ENCODE measurements at places on chromosomes 4 and X. TPM values are rescaled to one million over a fixed set of nuclear protein-coding genes. Genes with fewer than 3 reads are reported as not detected.

GRCh38 chr4:76211769-76212708 is 1.6 kb downstream of the SCARB2 start:
- peak overlapping the region; percentile 80 for H3K27ac ChIP-seq
- H3K4me1 ChIP-seq = peaks cover 35% of the 10 kb centered on the region
- H3K36me3 ChIP-seq = peaks cover 10% of the 10 kb centered on the region
- peak overlapping the region; percentile 89 for H3K4me3 ChIP-seq
- peak; percentile 6 for DNase-seq

DNA sequence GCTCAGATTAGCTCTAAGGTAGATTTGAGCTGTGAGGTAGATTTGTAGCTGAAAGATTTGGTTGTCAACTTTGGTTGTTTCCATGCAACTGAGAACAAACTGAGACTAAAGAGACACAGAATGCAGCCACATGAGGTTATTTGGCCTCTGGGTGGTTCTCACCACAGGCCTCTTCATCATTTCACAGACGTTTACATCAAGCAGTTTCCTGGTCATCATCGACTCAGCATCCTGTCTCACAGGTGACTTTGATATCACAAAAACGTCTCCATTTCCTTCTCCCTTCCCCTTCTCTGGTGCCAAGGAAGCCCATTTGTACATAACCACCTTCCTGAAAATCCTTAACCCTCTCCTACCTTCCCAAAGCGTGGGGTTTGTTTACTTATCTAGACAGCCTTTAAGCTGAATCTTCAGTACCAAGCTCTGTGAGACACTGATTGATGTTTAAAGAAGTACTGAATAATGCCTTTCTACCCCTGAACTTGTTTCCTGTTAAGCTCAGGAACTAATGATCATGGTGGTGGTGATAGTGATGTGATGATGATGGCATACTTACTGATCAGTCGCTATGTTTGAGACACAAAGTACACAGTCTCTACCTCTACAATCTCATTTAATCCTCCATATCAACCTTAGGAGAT is 81.9 kb downstream of the FAM114A1 start:
- H3K27me3 ChIP-seq = no peaks in the 10 kb centered on the region
- no peak overlapping the region for H3K27ac ChIP-seq
- DNase-seq = peak; percentile 16
- H3K4me1 ChIP-seq = peaks cover 18% of the 10 kb centered on the region
- 0 out of 2 replicates have a peak, but pooled peaks cover 4% of the 10 kb centered on the region for H3K36me3 ChIP-seq

DNA sequence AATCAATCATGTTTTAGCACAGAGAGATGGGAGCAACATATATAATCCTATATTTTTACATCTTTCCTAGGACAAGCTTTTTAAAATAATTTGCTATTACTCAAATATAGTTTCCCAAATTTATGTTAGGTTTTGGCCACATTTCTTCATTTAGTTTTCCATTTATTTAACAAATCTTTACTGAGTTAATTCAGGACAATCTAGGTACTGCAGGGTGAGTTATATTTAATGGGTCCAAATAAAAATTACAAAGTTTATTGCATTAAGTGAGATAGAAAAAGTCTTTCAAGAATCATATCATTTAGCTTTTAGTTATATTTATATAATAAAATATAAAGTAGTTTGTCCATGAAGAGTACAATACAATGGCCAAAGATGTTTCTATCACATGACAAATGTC is 269.2 kb downstream of the EPHA5 start:
- H3K4me1 ChIP-seq = no peaks in the 10 kb centered on the region
- no peaks in the 10 kb centered on the region for H3K27me3 ChIP-seq
- no peak for DNase-seq
- no peaks in the 10 kb centered on the region for H3K36me3 ChIP-seq

Gene VEGFC
- 19.0 TPM for total RNA-seq

DNA sequence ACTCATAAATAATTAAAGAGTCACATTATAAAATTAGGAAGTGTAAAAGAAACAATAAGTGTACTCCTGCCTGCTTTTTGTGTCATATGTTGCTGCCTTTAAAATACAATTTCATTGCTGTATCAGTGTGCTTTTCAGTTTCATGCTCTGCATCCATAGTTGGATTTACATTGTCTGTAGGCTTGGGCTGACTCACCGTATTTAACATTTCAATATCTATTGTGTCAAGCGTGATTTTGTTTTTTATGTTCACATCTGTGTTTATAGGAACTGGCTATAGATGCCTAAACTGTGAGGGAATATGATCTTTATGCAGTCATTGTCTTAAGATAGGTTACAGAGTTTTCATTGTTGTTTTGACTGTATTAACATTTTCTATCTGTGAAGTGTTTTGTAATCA is 18.1 kb downstream of the CCSER1 start:
- no peaks in the 10 kb centered on the region for H3K36me3 ChIP-seq
- H3K27ac ChIP-seq = no peak overlapping the region
- no peak overlapping the region for H3K4me3 ChIP-seq
- no peaks in the 10 kb centered on the region for H3K4me1 ChIP-seq
- no peak for DNase-seq

DNA sequence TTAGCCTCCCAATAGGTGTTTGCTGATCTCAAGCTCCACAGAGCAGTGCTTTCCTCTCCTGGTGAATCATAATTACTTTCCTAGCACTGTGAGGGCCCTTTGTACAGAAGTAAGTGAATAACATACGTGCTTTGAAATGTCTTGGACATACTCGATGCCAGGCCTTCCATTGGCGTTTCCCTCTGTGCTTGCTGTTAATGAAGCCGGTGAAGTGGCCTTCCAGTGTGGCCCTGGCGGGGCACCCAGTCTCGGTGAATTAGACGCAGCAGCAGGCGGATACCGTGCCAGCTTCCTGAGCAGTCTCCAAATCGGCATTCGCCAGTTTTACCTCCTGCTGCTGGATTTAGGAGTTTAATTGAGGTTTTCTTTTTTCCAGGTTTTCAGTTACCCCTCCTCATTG is 132.3 kb downstream of the HMX1 start:
- no peaks in the 10 kb centered on the region for H3K36me3 ChIP-seq
- no peak overlapping the region for H3K4me3 ChIP-seq
- H3K4me1 ChIP-seq = peaks cover 16% of the 10 kb centered on the region
- no peak for DNase-seq
- no peak overlapping the region for H3K27ac ChIP-seq

DNA sequence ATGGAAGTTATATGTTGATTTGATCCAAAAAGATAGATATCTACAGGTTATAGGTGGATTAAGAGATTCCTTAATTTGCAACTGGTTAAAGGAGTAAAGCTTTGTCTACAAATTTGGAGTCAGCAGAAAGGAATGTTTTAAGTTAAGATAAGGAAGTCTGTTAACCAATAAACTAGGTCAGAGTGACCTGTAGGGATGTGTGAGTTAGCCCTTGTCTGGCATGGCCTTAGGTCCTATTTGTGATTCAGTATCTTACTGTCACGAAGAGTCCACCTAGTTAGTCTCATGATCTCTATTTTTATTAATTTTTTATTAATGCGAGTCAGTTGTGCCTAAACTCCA is 230.8 kb downstream of the INPP4B start:
- H3K27me3 ChIP-seq = no peaks in the 10 kb centered on the region
- H3K27ac ChIP-seq = peak overlapping the region; percentile 49
- H3K4me3 ChIP-seq = no peak overlapping the region
- DNase-seq = no peak
- no peaks in the 10 kb centered on the region for H3K36me3 ChIP-seq
- H3K4me1 ChIP-seq = peaks cover 5% of the 10 kb centered on the region

- H3K4me3 ChIP-seq = no peak overlapping the region
- H3K27ac ChIP-seq = no peak overlapping the region
- DNase-seq = no peak
- no peaks in the 10 kb centered on the region for H3K36me3 ChIP-seq
- H3K4me1 ChIP-seq = no peaks in the 10 kb centered on the region
Measured at GRCh38 chr4:80091184-80091583, 18.2 kb upstream of the ANTXR2 start.

- no peak overlapping the region for H3K4me3 ChIP-seq
- no peaks in the 10 kb centered on the region for H3K4me1 ChIP-seq
- H3K36me3 ChIP-seq = no peaks in the 10 kb centered on the region
- no peak for DNase-seq
- H3K27ac ChIP-seq = no peak overlapping the region
- no peaks in the 10 kb centered on the region for H3K27me3 ChIP-seq
Measured at GRCh38 chr4:137467537-137467936, 64.8 kb downstream of the PCDH18 start.

DNA sequence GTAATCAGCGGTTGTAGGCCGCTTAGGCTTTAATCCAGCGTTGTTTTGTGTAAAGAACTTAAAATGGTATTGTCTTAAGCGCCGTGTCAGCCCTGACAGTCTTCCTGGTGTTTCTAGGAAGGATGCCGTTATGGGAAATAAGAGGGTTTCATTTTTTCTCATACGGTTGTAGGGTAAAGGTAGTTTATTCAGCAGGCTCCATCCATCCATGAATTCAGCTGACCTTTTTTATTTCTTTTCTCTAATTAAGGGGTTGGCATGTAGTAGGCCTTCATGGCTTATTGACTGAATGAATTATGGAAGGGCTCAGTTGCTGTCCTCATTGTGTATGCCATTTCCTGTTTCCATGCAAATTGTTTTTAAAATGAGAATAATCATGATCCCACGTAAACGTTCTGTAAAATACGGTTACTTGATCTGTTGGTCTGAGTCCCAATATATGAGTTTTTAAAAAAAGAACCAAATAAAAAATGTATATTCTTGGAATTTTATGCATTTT is 693 bp downstream of the OCIAD1 start:
- H3K27me3 ChIP-seq = no peaks in the 10 kb centered on the region
- peaks cover 28% of the 10 kb centered on the region for H3K36me3 ChIP-seq
- H3K27ac ChIP-seq = peak overlapping the region; percentile 89
- peaks cover 4% of the 10 kb centered on the region for H3K4me1 ChIP-seq
- DNase-seq = no peak

DNA sequence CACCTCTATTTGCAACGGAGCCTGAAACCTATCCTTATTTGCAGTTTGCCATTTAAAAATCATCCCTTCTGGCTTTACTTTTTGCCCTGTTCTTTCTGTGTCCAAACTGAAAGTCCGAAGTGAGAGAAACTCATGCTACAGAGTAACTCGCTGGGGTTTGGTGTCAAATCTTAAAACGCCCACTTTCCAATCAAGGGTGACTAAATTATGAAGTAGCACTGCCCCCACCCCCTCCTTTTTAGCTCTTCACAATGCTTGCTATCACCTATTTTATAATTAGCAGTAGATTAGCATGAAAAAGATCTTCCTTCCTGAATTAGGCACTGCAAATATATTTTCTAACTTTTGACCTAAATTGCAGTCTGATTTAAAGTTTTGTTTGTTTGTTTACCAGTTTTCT is 52.5 kb downstream of the VGLL1 start:
- H3K27me3 ChIP-seq = no peaks in the 10 kb centered on the region
- H3K4me3 ChIP-seq = no peak overlapping the region
- no peaks in the 10 kb centered on the region for H3K36me3 ChIP-seq
- H3K4me1 ChIP-seq = no peaks in the 10 kb centered on the region
- no peak for DNase-seq
- H3K27ac ChIP-seq = no peak overlapping the region

- no peaks in the 10 kb centered on the region for H3K36me3 ChIP-seq
- DNase-seq = peak; percentile 13
- no peaks in the 10 kb centered on the region for H3K27me3 ChIP-seq
- H3K27ac ChIP-seq = no peak overlapping the region
- H3K4me3 ChIP-seq = no peak overlapping the region
- no peaks in the 10 kb centered on the region for H3K4me1 ChIP-seq
Measured at GRCh38 chr4:8710946-8711345, 118.4 kb downstream of the CPZ start.

- H3K36me3 ChIP-seq = no peaks in the 10 kb centered on the region
- no peak for DNase-seq
- H3K27me3 ChIP-seq = no peaks in the 10 kb centered on the region
- no peaks in the 10 kb centered on the region for H3K4me1 ChIP-seq
Measured at GRCh38 chr4:45036677-45037076, 310.3 kb upstream of the GNPDA2 start.

- H3K27me3 ChIP-seq = peaks cover 39% of the 10 kb centered on the region
- no peak for DNase-seq
- no peak overlapping the region for H3K27ac ChIP-seq
- no peaks in the 10 kb centered on the region for H3K36me3 ChIP-seq
- H3K4me3 ChIP-seq = no peak overlapping the region
Measured at GRCh38 chr4:3767570-3768288, 1.5 kb downstream of the ADRA2C start.

DNA sequence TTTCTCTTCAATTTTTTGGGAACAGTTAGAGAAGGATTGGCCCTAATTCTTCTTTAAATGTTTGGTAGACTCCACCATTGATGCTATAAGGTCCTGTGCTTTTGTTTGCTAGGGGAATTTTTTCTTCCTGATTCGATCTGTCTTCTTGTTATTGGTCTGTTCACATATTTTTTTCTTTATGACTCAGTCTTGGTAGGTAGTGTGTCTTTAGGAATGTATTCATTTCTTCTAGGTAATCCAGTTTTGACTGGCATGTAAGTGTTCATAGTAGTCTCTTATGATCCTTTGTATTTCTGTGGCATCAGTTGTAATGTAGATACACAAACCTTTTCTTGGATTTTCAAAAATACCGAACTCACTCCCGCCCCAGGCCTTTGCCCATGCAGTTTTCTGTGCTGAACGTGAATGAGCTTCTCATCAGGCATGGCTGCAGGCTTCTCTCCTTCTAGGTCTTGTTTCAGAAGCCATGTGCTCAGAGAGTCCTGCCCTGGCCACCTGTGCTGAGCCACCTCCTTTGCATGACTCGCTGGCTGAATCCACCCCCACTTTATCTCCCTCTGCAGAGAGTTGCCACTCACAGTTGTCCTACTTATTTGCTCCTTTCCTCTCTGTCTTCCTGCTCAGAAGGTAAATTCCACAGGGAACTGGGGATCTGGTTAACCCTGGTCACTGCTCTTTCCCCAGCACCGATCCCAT is 67.0 kb downstream of the STK32B start:
- no peaks in the 10 kb centered on the region for H3K4me1 ChIP-seq
- H3K27ac ChIP-seq = no peak overlapping the region
- no peak overlapping the region for H3K4me3 ChIP-seq
- no peaks in the 10 kb centered on the region for H3K36me3 ChIP-seq
